Keratinocyte (primary cell): ENCODE measurements at places on chromosomes 3 and 15. TPM values are rescaled to one million over a fixed set of nuclear protein-coding genes. Genes with fewer than 3 reads are reported as not detected.

DNA sequence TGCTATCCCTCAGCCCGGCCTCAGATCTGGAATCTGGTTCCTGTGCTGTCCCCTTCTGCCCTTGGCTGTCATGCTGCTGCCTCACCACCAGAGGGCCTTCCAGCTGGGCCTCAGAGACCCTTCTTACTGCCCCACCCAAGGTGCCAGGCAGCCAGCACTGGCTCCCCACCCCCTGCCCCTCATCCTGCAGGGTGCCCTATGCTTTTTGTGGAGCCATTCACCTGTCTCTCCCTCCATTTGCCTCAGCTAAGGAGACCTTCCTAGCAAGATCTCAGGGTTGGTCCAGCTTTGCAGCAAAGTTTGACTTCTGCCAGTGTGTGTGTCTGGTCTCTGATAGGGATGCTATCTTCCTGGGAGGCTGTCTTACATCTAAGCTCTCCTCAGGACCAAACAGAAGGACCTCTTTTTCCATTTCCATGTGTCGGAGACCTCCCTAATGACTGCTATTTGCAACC, 1.9 kb upstream of the VWA5B2 start:
- H3K4me1 ChIP-seq, result peaks cover 3% of the 10 kb centered on the region
- no peak for DNase-seq
- H3K36me3 ChIP-seq, result no peaks in the 10 kb centered on the region

DNA sequence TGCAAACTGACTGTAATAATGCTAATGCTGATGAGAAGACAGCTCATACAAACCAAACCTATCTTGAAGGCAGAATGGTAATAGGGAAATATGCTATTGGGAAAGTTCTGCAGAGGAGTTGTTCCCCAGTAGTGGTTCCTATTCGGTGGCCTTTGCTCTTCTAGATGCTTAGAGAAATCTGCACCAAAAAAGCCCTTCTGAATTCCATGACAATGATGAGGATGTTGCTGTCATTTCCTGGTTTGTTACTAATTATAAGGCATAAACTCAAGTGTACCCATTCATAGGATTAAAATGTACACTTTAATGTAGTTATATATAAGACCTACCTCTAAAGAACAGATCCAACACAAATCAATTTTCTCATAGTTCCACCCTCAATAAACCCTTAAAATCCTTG, 30.1 kb downstream of the TOMM70 start:
- DNase-seq, result no peak
- H3K27ac ChIP-seq, result no peak overlapping the region
- H3K36me3 ChIP-seq, result peaks cover 11% of the 10 kb centered on the region
- no peaks in the 10 kb centered on the region for H3K4me1 ChIP-seq
- no peak overlapping the region for H3K4me3 ChIP-seq

GRCh38 chr3:160444411-160444810, 5.2 kb downstream of the TRIM59 start:
- H3K4me3 ChIP-seq, result no peak overlapping the region
- DNase-seq, result no peak
- no peak overlapping the region for H3K27ac ChIP-seq
- H3K4me1 ChIP-seq, result peaks cover 15% of the 10 kb centered on the region
- H3K27me3 ChIP-seq, result no peaks in the 10 kb centered on the region

- H3K4me3 ChIP-seq, result no peak overlapping the region
- no peaks in the 10 kb centered on the region for H3K36me3 ChIP-seq
- H3K27ac ChIP-seq, result no peak overlapping the region
- no peaks in the 10 kb centered on the region for H3K27me3 ChIP-seq
Measured at GRCh38 chr3:9820946-9821345, 10.9 kb downstream of the TTLL3 start.

- no peak for DNase-seq
- H3K36me3 ChIP-seq, result no peaks in the 10 kb centered on the region
- H3K4me1 ChIP-seq, result no peaks in the 10 kb centered on the region
- H3K27me3 ChIP-seq, result no peaks in the 10 kb centered on the region
- no peak overlapping the region for H3K4me3 ChIP-seq
Measured at GRCh38 chr15:24745290-24745689, 69.7 kb downstream of the NPAP1 start.

DNA sequence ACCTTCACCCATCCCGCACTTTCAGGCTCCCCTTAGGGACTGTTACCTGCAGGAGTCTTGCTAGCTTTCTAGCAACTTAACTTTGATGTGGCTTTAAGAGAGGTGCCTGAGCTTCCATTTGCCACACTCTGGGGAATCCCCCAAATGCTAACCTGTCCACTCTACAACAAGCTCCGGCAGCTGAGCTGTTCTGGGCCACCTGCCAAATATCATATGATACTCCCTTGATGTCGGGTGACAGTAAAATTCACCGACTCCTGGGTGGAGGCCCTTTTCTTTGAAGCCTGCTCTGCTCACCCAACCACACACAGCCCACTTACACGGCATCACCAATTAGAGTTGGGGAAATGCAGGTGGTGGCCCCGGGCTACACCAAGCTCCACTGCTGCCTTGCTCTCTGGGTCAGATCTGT, 38.0 kb upstream of the XCR1 start:
- no peaks in the 10 kb centered on the region for H3K4me1 ChIP-seq
- H3K4me3 ChIP-seq, result no peak overlapping the region
- H3K27me3 ChIP-seq, result peaks cover 4% of the 10 kb centered on the region

- no peak overlapping the region for H3K27ac ChIP-seq
- DNase-seq, result no peak
- H3K4me1 ChIP-seq, result peaks cover 31% of the 10 kb centered on the region
- H3K36me3 ChIP-seq, result peaks cover 6% of the 10 kb centered on the region
- no peaks in the 10 kb centered on the region for H3K27me3 ChIP-seq
Measured at GRCh38 chr15:56168394-56168793, 75.3 kb downstream of the RFX7 start.

DNA sequence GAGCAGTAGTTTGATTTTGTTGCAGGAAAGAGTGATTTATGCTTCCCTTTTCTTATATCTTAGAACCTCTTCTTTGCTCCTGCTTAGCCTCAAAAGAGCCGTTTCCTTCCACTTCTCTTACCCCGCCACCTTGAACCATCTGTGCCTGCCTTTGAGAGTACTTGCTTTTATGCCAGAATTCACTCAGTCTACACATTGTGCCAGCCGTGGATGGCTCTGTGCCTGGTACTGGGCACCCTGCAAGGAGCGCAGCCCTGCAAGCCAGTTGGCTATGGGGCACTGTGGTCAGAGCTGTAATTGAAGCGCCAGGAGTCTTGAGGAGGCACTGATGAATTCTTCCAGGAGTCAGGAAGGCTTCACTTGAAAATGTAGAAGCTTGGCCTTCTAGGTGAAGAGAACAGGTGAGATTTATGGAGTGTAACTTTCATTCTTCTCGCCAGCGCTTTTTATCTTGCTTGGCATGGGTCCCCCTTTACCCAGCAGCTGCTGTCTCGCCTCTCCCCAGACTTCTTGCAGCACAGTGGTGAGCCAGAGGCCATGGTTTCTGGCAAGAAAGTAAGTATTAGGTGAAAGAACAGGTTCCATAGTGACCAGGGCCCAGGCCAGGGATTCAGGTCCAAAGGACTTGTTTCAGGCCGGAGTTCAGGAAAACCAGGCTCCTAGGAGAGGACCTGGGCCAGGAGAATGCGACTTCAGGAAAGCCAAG, 4.9 kb downstream of the TMED3 start:
- no peaks in the 10 kb centered on the region for H3K27me3 ChIP-seq
- no peak for DNase-seq
- no peak overlapping the region for H3K27ac ChIP-seq
- peaks cover 30% of the 10 kb centered on the region for H3K4me1 ChIP-seq
- H3K4me3 ChIP-seq, result no peak overlapping the region

GRCh38 chr3:72100601-72101187, 315.7 kb upstream of the PROK2 start:
- no peak overlapping the region for H3K27ac ChIP-seq
- H3K4me1 ChIP-seq, result no peaks in the 10 kb centered on the region
- H3K36me3 ChIP-seq, result no peaks in the 10 kb centered on the region
- no peak overlapping the region for H3K4me3 ChIP-seq

- H3K4me1 ChIP-seq, result no peaks in the 10 kb centered on the region
- no peaks in the 10 kb centered on the region for H3K36me3 ChIP-seq
- no peak overlapping the region for H3K4me3 ChIP-seq
- H3K27me3 ChIP-seq, result no peaks in the 10 kb centered on the region
Measured at GRCh38 chr3:167066977-167067786, 312.9 kb downstream of the ZBBX start.

GRCh38 chr15:74283368-74283767, 47.2 kb downstream of the CCDC33 start:
- no peak overlapping the region for H3K27ac ChIP-seq
- no peak for DNase-seq
- no peak overlapping the region for H3K4me3 ChIP-seq
- peaks cover 46% of the 10 kb centered on the region for H3K27me3 ChIP-seq

- H3K27me3 ChIP-seq, result no peaks in the 10 kb centered on the region
- H3K4me3 ChIP-seq, result no peak overlapping the region
- H3K27ac ChIP-seq, result no peak overlapping the region
- H3K4me1 ChIP-seq, result no peaks in the 10 kb centered on the region
- no peaks in the 10 kb centered on the region for H3K36me3 ChIP-seq
Measured at GRCh38 chr15:57635300-57635909, 43.7 kb downstream of the MYZAP start.

GRCh38 chr3:13708871-13709595, 160.1 kb downstream of the FBLN2 start:
- no peaks in the 10 kb centered on the region for H3K4me1 ChIP-seq
- H3K27ac ChIP-seq, result no peak overlapping the region
- no peak for DNase-seq
- H3K4me3 ChIP-seq, result no peak overlapping the region
- H3K27me3 ChIP-seq, result peaks cover 4% of the 10 kb centered on the region
- no peaks in the 10 kb centered on the region for H3K36me3 ChIP-seq

GRCh38 chr15:58154769-58155168, 16.6 kb downstream of the AQP9 start:
- H3K27me3 ChIP-seq, result no peaks in the 10 kb centered on the region
- no peaks in the 10 kb centered on the region for H3K36me3 ChIP-seq
- DNase-seq, result no peak
- peaks cover 10% of the 10 kb centered on the region for H3K4me1 ChIP-seq
- H3K27ac ChIP-seq, result no peak overlapping the region
- H3K4me3 ChIP-seq, result no peak overlapping the region

- no peak overlapping the region for H3K4me3 ChIP-seq
- no peak overlapping the region for H3K27ac ChIP-seq
Measured at GRCh38 chr3:189014526-189014925, 157.2 kb upstream of the TPRG1 start.

- H3K27ac ChIP-seq, result no peak overlapping the region
- peaks cover 2% of the 10 kb centered on the region for H3K27me3 ChIP-seq
- H3K36me3 ChIP-seq, result no peaks in the 10 kb centered on the region
Measured at GRCh38 chr15:77613814-77614213, 18.9 kb downstream of the LINGO1 start.

- peak; percentile 44 for DNase-seq
- H3K27me3 ChIP-seq, result no peaks in the 10 kb centered on the region
- no peak overlapping the region for H3K4me3 ChIP-seq
- H3K4me1 ChIP-seq, result peaks cover 36% of the 10 kb centered on the region
Measured at GRCh38 chr3:156317462-156318074, 197.2 kb downstream of the KCNAB1 start.

GRCh38 chr3:14289590-14290461, 111.2 kb downstream of the LSM3 start:
- H3K4me3 ChIP-seq, result no peak overlapping the region
- no peak for DNase-seq
- H3K36me3 ChIP-seq, result no peaks in the 10 kb centered on the region

- H3K36me3 ChIP-seq, result no peaks in the 10 kb centered on the region
- H3K27me3 ChIP-seq, result no peaks in the 10 kb centered on the region
- H3K4me3 ChIP-seq, result no peak overlapping the region
- DNase-seq, result no peak
Measured at GRCh38 chr15:90015749-90016148, 14.6 kb downstream of the ZNF710 start.

- no peak overlapping the region for H3K27ac ChIP-seq
- no peak for DNase-seq
- no peaks in the 10 kb centered on the region for H3K36me3 ChIP-seq
- H3K4me1 ChIP-seq, result peaks cover 38% of the 10 kb centered on the region
Measured at GRCh38 chr3:37864904-37865303, 3.2 kb downstream of the CTDSPL start.

DNA sequence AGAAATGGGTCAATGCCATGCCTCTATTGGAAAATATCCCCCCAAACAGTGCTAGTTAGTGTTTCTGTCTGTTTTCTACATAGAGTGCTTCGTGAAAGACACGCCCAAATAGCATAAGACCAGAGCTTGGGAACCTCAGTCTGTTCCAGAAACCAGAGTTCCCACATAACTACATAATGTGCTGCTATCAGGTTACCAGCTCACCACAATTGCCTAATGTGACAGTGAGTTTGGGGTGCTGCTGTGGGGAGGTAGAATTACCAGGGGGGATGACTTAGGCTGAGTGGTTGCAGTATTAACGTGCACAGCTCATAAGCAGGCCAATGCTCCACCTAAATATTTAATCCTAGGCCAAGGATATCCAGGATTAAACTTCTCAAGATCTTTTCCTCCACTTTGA, 39.2 kb downstream of the DUT start:
- H3K27ac ChIP-seq, result no peak overlapping the region
- H3K36me3 ChIP-seq, result no peaks in the 10 kb centered on the region
- no peak overlapping the region for H3K4me3 ChIP-seq
- DNase-seq, result no peak

- DNase-seq, result no peak
- H3K4me3 ChIP-seq, result no peak overlapping the region
- H3K27ac ChIP-seq, result no peak overlapping the region
- H3K36me3 ChIP-seq, result no peaks in the 10 kb centered on the region
Measured at GRCh38 chr15:82846621-82847020, 37.2 kb downstream of the WHAMM start.

Gene IL17RD
- 1.4 to 1.7 TPM (median 1.6 TPM) in 3 replicates for polyA plus RNA-seq

Gene CHRNA5
- 3.7 to 10.0 TPM (median 8.0 TPM) in 3 replicates for polyA plus RNA-seq

Gene SMC4
- 9.1 to 45.2 TPM (median 32.0 TPM) in 3 replicates for polyA plus RNA-seq

Gene GPR176
- 7.5 to 18.8 TPM (median 12.5 TPM) in 3 replicates for polyA plus RNA-seq

Gene MAP3K13
- polyA plus RNA-seq, result 17.7 to 23.0 TPM (median 21.9 TPM) in 3 replicates

Gene SYNPR
- not detected in 3 replicates for polyA plus RNA-seq

Gene TM4SF4
- not detected in 3 replicates for polyA plus RNA-seq

Gene HYAL2
- 42.8 to 71.8 TPM (median 44.8 TPM) in 3 replicates for polyA plus RNA-seq

Gene P2RY12
- not detected in 3 replicates for polyA plus RNA-seq

Gene C3orf18
- 1.4 to 2.6 TPM (median 1.4 TPM) in 3 replicates for polyA plus RNA-seq

Gene WDR72
- 0.01 to 0.03 TPM in 2 of 3 replicates, not detected in the other for polyA plus RNA-seq

Gene RPL39L
- polyA plus RNA-seq, result 10.3 to 20.0 TPM (median 10.9 TPM) in 3 replicates

Gene CSTA
- polyA plus RNA-seq, result 649 to 1,138 TPM (median 1,068 TPM) in 3 replicates

Gene PLSCR5
- not detected in 3 replicates for polyA plus RNA-seq

Gene SLC2A2
- polyA plus RNA-seq, result not detected in 3 replicates

Gene SERINC4
- polyA plus RNA-seq, result 0.05 to 0.14 TPM in 2 of 3 replicates, not detected in the other

Gene CDHR4
- polyA plus RNA-seq, result 0.19 TPM in 1 of 3 replicates, not detected in the others
